ENCODE measurements at places on chromosomes 5 and 9.
A peak's percentile ranks its signal among the peaks of the same experiment; 100 is the strongest.

GRCh38 chr5:130337179-130337888, 433.1 kb downstream of the CHSY3 start:
- DNase-seq: peak; percentile 6

DNA sequence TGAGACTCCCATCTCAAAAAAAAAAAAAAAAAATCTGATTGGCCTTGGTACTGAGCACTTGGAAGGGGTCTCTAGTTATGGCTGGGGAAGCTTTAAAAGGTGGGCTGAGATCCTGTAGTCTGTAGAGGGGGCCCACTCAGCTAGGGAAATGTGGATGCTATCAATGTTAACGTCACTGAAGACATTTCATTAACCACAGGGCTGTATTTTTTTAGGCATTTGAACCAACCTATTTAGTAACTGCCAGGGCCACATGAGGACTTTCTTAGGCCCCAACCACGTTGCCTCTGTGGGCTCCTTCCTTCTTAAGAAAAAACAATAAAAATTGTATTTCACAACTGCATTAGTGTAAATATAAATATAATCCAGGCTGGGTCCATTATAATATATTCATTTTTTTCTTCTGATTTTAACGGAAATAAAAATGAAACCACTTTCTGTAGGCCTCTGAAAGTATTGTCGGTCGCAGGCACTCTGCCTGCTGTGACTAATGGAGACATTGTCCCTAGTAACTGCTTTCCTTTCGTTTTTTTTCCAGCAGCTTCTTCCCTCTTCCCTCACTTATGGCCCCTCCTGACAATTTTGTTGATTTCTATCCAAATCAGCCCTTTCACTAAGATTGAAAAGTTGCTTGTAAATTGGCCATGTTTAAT, 71.6 kb downstream of the GCNT1 start:
- DNase-seq: no peak

GRCh38 chr9:98538626-98539031, 170.1 kb downstream of the GABBR2 start:
- no peak for DNase-seq

DNA sequence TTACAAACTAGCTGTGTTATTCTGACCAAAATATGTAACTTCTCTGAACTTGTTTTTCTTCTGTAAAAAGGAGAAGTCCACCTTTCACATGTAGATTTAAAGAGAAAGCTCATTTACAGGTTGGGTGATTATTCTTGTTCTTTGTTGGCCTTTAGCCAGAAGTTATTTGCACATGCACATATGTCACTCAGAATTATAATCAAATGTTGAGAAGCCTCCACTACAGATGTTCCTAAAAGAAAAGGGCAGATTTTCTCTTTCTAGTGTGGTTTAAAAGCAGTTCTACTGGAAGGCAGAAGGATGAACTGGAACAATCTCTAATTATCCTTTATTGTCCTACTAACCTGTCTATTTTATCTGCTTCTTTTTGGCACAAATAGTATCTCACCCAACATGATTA, 209.8 kb upstream of the ELAVL2 start:
- no peak for DNase-seq

DNA sequence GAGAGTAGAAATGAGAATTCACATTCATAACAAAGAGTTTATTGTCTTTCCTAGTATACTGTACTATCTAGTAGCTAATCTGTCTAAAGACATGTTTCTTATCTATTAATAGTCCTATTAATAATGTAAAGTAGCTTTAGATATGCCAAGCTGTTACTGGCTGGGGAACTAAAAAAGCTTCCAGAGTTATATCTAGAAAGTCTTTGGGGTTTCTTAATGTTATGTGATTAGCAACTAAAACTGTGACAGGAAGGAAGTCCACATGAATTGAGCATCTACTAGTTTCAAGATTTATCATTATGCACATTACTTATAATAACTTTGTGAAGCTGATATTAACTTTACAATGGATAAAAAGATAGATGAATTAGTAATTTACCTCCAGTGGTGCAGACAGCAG, 122.7 kb upstream of the CDKN2B start:
- no peak for DNase-seq

DNA sequence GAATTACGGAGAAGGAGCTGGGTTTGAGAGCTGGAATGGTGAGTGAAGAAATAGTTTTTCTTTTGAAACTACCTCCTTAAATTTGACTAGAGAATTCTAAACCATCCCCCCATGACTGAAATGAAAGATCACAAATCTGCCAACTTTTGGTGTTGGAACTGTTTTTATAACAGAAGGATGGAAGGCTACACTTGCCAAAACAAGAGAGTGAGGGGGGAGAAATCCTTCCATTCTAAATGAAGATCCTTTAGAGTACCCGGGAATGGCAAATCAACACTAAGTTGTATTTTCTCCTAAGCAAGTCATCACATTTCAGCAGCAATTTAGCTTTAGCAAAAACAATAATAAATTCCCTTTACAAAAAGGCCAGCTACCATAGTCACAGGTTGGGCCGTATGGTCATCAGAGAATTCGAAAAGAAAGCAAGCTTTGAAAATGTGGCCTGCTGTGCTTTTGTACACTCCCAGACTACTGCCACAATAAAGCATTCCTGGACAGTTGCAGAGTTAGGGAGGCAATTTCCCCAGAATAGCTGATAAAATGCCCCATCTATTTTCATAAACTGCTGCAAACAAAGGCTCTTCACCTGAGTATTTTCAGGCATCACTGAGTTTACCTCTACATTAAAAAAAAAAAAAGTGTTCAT, 25.0 kb upstream of the FREM1 start:
- no peak for DNase-seq

- peak; percentile 86 for DNase-seq
Observed at GRCh38 chr5:169945831-169946261, 34.4 kb downstream of the INSYN2B start.

GRCh38 chr5:110361471-110361870, 365.0 kb downstream of the TMEM232 start:
- no peak for DNase-seq

- no peak for DNase-seq
Observed at GRCh38 chr5:162684145-162684544, 616.6 kb downstream of the GABRG2 start.

DNA sequence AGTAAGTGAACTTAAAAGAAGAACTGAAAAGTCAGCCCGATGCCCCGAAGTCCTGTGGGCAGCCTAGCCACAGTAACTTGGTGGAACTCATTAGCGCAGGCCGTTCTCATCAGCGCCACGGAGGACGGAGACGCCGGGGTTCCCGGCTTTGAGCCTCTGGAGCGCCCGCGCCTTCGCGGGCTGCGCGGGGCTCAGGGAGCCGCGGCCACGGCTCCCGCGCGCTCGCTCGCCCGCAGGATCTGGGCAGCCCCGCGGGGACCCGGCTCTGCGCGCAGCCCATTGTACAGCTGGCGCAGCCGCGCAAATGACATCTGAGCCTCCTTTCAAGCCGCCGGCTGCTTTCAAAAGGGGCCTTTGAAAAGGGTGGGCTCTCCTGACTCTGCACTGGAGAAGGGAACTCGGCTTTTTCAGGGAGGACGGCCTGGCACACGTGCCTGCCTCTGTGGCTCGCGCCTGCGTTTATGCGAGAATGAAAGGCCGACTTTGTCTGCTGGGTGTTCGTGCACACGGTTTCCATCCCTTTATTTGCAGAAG, 40.7 kb downstream of the TLR4 start:
- DNase-seq: no peak

DNA sequence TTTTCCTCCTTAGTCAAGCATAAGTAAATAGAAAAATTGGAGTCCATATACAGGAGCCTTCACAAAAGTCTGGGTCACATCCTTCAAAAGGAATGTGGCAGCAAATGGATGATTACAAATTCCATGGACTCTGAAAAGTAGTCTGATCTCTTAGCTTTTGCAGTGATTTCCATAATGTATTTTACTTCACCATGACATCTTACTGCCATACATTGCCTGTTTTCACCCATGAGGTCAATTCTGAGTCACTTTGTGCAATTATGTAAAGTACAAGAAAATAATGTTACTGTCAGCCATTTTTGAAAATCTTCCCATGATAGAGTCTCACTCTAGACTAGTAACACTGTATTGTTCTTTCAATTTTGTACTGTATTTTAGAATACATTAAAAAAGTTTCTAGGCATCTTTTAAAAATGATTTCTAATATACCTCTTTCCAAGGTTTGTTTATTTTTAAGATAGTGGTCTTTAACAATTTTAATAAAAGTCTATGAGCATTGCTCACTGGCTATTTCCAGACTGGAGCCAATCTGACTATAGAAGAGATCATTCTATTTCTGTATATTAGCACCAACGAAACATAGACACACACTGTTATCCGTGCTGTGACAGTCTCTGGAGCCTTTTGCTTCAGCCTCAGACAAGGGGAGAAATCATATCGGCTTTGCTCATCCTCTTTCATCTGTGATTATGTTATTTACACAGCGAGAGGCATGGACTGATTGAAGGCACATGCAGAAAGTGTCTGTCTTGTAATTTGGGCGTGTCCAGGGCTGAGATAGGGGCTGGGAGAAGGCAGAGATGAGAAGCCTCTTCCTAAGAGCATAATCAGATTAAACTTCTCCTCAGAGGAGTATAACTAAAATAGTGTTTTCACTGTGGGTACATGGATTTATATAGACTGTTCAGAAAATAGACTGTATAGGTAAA, 22.9 kb upstream of the ACTBL2 start:
- no peak for DNase-seq

GRCh38 chr5:80127116-80127552, 92.0 kb downstream of the THBS4 start:
- no peak for DNase-seq

GRCh38 chr5:66960369-66961137, 236.0 kb downstream of the CD180 start:
- DNase-seq: no peak

GRCh38 chr9:98191671-98192502, 550 bp downstream of the CORO2A start:
- no peak for DNase-seq

- DNase-seq: no peak
Observed at GRCh38 chr5:158943569-158943968, 156.1 kb downstream of the EBF1 start.

GRCh38 chr9:100602342-100602801, 24.5 kb downstream of the CAVIN4 start:
- DNase-seq: no peak

GRCh38 chr5:122436615-122437014, 124.6 kb downstream of the SNCAIP start:
- no peak for DNase-seq

DNA sequence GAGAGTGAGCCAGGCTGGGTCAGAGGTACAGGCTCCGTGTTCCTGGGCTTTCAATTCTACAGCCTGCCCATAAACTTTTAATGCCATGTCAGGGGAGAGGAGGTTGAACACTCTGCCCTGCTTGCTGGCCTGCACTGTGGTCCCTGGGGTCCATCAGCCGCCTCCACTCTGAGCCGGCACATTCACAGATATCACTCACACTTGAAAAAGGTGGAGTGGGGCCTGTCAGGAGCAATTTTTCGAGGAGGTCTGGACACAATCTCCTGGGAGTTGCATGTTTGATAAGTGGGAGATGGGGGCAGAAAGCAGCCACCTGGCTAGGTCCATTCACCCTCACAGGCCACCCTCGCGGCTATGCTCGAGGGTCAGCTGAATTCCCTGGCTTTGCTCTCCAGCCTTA, 22.9 kb downstream of the S1PR3 start:
- DNase-seq: no peak

DNA sequence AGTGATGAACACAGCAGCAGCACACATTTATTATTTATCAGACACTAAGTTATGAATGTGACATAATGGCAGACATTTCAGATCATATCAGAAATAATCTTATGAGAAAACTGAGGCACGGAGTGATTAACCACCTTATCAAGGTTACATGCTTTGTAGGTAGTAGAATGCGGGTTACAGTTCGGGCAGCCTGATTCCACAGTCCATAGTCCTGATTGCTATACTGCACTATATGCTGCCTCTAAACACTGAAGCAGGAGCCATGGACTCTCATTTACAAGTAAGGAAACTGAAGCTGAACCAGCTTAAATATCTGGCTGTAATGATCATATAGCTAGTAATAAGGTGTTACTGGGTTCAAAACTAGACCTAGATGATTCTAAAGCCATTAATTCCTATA, 291.3 kb upstream of the ADAMTSL1 start:
- no peak for DNase-seq

DNA sequence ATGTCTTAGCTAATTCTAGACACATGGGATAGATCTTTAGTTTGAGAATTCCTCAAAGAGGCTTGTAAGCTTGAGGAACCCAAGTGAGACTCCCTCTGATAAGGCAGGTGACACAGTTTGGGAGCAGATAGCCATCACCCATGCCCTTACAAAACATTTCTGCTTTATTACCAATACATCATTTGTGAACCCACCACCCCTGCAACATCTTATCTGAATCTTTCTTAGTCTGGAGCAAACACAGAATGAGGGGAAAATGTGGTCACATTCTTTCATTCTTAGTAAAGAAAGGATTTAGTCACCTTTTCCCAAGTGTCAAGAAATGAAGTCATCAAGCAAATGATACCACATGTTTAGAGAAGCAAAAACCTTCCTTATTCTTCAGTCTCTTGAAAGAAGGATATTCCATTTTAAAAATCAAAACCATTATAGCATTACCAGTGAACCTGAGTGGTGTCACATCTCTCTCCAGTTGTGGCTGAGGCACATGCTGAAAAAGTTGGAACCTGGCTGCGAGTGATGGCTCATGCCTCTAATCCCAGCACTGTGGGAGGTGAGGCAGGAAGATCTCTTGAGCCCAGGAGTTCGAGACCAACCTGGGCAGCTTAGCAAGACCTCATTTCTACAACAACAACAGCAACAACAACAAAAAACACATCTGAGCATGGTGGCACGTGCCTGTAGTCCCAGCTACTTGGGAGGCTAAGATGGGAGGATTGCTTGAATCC, 65.9 kb downstream of the PRKACG start:
- no peak for DNase-seq

DNA sequence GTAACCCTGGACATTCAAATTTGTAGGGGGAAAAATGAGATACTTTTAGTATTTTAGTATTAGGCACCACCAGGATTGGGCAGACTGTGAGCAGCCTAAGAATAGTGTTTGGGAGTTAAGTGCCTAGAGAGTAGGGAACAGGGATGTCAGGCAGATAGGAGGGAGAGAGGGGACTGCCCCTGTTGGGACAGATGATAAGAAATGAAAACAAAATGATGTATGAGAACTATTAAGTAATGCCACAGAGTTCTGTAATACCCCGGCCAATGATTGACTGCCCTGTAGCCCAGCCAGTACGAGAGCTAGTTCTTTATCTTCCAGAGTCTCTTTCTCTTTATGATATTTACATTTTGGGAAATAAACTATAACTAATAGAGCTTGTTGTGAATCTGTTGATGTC, 24.4 kb downstream of the ARHGAP26 start:
- DNase-seq: no peak

DNA sequence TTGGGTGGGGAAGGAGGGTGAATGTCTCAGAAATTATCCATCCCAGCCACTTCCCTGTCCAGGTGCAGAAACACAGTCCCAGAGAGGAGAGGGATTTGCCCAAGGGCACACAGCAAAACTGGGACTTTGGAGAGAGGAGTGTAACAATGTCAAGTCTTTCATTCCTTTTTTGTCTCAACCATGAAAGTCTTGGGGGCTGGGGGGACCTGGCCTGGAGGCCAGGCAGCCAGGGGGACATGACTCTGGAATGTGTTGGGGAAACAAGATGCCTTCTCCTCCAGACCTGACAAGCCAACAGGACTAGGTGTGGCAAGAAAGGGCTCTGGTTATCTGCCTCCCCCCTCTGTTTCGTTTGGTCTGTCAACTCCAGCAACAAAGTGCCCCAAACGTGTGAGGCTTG, 13.9 kb upstream of the HAND1 start:
- DNase-seq: no peak
